Diencephalon (tissue), 1 donor: ENCODE measurements at places on chromosomes 7 and 10. TPM values are rescaled to one million over a fixed set of nuclear protein-coding genes. Genes with fewer than 3 reads are reported as not detected.

Gene TMEM225B
- 0.23 TPM for total RNA-seq

Gene BMS1
- 14.3 TPM for total RNA-seq

Gene GPRIN2
- 31.8 TPM for total RNA-seq

Gene WEE2
- total RNA-seq, result 0.23 TPM

Gene C10orf53
- not detected for total RNA-seq

Gene OR13A1
- total RNA-seq, result not detected

Gene C10orf95
- 0.69 TPM for total RNA-seq

Gene CCL24
- total RNA-seq, result not detected

Gene IKZF5
- 10.6 TPM for total RNA-seq

Gene SLIT1
- total RNA-seq, result 56.1 TPM

Gene CPA2
- total RNA-seq, result not detected

Gene SLC13A4
- 18.9 TPM for total RNA-seq

Gene GLI3
- total RNA-seq, result 5.1 TPM

Gene PON3
- total RNA-seq, result 0.92 TPM

Gene TMEM236
- total RNA-seq, result 0.23 TPM

Gene CCAR1
- 35.5 TPM for total RNA-seq

Gene SPDYE18
- total RNA-seq, result not detected

Gene EIF4H
- 177 TPM for total RNA-seq

Gene DIP2C
- 46.4 TPM for total RNA-seq

Gene ARHGAP22
- total RNA-seq, result 7.2 TPM

Gene DGKB
- total RNA-seq, result 45.2 TPM

Gene SLC16A12
- total RNA-seq, result 3.9 TPM

Gene MEIG1
- total RNA-seq, result not detected

Gene CDC14C
- not detected for total RNA-seq

Gene PITX3
- total RNA-seq, result 0.69 TPM

Gene NSUN6
- 32.8 TPM for total RNA-seq

Gene MMD2
- total RNA-seq, result 8.5 TPM

Gene ACTR3C
- 4.6 TPM for total RNA-seq
